ENCODE measurements at places on chromosomes 1 and 21.

- no peak for DNase-seq
Observed at GRCh38 chr1:50661626-50662025, 238.4 kb upstream of the DMRTA2 start.

- no peak for DNase-seq
Observed at GRCh38 chr1:110174961-110175360, 24.7 kb downstream of the SLC6A17 start.

DNA sequence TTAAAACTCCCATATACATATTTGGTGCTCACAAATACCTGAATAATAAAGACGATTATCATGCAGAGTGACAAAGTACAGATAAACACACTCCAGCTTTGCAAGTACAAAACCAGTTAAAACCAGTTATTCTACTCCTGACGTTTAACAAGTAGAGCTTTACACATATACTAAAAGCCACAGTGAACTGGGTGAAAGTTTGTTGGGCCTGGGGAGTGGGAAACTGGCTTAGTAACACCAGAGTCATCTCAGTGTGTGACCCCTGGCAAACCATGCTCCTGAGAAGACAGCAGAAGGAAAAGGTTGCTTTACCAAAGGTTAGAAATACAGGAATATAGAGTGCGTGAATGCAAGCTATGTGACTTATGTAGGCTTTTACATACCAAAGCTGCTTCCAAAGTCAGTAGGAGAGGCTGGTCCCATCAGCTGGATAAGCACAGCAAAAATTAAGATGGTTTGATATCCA is 148.1 kb downstream of the NRIP1 start:
- no peak for DNase-seq

- DNase-seq: no peak
Observed at GRCh38 chr1:220514256-220514655, 13.7 kb upstream of the MARK1 start.

DNA sequence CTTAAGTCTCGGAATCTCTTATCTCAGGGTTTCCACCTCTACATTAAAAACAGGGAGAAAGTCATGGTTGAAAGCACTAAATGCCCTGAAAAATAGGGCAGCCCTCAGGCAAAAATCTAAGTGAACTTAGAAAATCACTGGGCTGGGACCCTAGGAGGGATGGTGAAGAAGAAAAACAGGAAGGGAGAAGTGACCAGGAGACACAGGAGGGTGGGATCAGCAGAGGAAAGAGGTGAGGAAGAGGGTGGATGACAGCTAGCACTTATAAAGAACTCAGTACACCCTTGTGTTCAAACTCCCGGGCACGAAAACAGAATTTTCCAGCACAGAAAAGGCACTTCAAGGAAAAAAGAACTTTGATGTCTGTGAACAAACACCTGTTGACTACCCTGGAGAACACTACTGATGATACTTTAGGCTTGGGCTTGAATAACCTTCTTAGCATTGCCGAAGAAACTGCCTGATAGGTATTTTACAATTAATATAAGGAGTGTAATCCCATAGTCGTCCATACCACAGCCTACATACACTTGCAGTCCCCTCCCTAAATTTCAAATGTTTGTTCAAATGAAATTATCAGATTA is 2.0 kb downstream of the CHML start:
- no peak for DNase-seq

DNA sequence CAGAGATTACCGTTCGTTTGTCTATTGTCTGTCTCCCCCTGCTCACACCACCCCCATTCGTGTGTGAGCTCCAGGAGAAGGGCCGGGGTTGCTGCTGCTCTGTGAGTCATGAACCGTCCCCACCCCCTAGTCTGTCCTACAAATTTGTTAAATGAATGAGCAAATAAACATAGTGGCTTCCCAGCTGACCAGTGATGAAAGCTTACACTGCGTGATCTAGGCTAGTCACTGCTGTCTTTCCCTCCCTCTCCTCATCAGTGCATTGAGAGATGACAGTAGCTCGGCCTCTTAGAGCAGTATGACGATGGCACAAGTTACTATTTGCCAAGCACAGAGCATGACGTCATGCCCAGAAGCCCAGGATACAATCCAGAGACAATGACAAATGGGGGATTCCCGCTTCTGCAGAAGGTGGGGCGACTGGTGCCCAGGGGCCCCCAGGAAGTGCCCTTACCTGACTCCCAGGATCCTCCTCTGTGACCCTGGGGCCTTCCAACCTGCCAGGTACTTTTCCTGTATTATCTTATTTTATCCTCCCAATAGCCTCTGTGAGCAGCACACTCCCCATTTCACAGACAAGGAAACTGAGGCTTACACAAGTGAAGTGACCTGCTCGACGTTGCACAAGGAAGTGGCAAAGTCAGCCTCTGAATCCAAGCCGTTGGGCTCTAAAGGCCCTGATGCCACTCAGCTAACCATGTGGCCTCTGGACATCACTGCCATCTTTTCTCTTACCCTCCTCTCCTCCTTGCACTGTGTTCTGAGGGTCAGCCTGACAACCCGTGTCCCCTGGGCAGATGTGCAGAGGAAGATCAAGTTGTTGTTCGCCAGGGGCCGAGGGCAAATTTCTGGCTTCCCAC is 8.6 kb upstream of the EPHA2 start:
- DNase-seq: no peak

DNA sequence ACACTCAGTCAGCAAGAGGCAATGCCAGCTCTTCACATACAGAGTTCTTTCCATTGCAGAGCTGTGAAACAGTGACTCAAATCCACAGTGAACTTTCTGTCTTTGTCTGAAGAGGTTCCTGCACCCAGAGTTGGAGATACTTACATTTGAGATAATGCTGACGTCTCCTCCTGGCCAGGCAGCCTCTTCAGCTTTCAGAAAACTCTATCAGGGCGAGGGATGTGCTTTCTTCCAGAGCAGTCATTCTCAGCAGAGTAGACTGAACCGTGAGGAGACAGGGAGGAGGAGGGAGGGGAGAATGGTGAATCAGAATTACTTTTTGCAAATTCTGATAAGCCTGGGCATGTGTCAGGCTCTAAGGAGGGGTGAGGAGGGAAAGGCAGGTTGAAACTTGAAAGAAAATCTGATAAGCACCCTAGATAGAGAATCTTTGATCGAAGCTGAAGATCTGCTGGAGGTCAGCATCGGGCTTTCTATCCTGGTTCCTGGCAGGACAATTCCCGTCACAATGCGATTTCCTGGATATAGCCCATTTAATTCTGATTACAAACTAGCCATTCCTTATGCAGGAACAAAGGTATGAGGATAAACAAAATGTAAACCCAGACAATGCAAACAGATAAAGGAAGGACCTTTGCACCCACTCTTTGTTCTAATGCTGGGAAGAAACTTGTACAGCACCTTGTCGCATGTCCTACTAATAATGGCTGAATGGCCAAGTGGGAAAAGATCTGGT is 18.9 kb upstream of the NID1 start:
- no peak for DNase-seq

GRCh38 chr1:59915516-59915915 is 11.1 kb downstream of the CYP2J2 start:
- DNase-seq: no peak

DNA sequence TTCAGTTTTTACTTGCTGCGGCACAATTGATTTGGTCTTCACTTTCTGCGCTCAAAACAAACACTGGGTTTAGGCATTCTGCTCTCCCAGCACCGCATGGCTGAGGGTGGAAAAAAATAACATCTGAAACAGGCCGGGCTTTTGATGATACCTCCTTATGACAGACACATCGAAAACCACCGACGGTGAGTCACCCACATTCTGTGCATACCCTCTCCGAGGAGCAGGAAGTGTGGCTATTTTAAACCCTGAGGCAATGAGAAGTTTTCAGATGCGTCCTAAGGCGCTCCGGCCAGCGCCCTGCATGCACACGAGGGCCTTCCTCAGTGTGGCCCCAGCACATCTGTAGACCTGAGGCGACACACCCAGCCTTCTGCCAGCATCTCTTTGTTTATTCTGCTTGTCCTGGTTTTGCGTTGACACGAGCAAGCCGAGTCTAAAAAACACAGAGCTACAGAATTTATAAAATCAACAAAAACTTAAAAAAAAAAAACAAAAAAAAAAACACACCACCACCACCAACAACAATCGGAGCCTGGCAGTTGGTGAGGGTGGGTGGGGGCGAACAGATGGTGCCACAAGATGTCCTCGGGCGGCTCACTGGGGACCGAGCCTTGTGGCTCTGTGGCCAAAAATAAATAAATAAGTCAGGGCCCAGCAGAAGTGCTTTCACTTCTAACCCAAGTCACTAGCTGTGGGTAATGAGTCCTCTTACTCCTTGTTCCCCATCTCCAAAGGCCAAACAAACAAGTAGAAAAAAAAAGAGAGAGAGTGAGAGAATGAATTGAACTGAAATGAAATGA is 162.6 kb upstream of the IRF2BP2 start:
- peak; percentile 95 for DNase-seq

GRCh38 chr1:187788718-187789117 is 960.0 kb downstream of the PLA2G4A start:
- DNase-seq: no peak

- no peak for DNase-seq
Observed at GRCh38 chr1:30508611-30509010, 214.8 kb downstream of the MATN1 start.

GRCh38 chr1:90993245-90993644 is 28.6 kb downstream of the ZNF644 start:
- no peak for DNase-seq

- no peak for DNase-seq
Observed at GRCh38 chr1:178871551-178872320, 859 bp upstream of the ANGPTL1 start.

GRCh38 chr1:67463298-67463955 is 33.2 kb upstream of the SERBP1 start:
- DNase-seq: no peak

GRCh38 chr1:233673261-233673946 is 59.5 kb downstream of the KCNK1 start:
- DNase-seq: no peak

- no peak for DNase-seq
Observed at GRCh38 chr1:77794550-77794949, 15.1 kb downstream of the MIGA1 start.

DNA sequence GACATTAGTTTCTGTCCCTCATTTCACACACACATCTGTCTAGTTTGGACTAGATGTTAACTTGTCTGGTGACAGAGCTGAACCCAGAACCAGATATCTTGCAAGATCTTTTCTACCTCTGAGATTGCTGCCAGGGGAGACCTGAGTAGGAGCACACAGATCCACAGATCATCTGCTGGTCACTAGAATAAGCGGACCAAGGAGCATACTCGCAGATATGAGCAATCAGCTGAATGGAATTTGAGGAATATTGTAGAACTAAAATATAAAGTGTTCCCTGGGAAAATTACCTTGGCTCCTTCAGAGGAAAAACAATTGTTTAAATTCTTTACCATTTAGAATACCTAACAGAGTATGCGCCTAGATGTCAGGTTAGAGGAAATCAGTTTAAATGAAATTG is 90.7 kb downstream of the TNFSF18 start:
- no peak for DNase-seq

GRCh38 chr1:244082969-244083368 is 31.9 kb downstream of the ZBTB18 start:
- no peak for DNase-seq

DNA sequence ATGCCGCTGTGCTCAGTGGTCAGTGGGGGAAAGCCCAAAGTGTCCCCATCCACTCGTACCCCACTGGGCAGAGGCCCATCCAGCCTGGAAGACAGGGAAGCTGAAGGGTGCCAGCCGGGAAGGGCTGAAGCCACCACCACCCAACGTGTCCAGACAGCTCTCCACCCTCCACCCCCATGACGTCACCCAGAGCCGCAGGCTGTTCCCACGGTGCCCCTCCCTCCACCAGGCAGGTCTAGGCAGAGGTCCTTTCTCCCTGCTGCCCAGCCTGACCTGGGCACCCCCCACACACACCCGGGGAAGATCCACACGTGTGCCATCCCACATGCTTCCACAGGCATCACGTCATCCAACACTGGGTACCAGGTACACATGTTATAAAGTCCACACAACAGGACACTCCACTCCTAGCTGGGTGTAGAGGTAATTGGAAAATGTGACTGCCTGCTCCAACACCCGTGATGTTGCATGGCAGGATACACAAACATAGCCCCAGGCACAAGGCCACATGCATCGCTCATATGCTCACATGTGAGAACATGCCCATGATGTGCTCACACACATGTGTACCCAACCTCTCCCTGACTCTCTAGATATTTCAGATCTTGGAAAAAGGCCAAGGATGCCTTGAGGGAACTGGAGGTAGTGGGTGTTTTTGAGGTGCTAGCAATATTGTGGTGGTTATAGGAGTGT is 5.1 kb upstream of the ARHGAP30 start:
- DNase-seq: no peak

DNA sequence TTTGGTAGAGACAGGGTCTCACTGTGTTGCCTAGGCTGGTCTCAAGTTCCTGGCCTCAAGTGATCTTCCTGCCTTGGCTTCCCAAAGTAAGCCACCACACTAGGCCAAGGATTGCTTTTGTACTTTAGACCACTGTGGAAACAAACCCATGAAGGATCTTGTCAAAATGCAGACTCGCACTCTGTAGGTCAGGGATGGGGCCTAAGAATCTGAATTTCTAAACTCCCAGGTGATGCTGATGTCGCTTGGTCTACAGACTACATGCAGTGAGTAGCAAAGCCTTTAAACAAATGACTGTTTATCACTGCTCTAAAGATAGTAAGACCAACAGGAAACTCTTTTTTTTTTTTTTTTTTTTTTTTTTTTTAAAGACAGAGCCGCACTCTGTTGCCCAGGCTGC is 54.1 kb upstream of the MUTYH start:
- DNase-seq: peak; percentile 2

DNA sequence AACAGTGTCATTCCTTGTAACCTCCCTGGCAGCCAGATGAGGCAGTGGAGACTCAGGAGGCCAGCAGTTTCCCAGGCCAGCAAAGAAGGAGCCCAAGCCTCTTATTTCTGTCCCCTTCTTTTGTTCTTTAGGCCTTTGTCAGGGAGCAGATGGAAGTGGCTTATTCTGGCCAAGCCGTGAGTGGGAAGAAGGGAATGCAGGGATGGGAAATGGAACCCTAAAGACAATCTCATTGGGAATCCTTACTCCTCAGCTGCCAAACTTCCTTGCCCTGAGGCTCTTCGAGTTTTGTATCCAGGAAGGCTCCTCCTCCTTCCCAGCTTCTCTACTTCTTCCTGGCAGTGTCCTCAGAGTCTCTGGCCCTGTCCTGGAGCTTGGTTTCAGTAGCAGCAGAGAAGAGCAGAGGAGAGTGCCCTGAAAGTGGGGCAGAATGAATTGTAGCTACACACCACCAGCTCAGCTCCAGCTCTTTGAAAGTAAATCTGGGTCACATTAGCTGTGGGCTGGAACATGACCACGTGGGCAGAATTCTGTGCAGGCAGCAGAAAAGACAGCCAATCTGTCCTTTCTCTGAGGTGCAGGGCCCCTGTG is 63.9 kb downstream of the NDUFS5 start:
- no peak for DNase-seq

All from CD4-positive, alpha-beta T cell treated with Interleukin-4 for 4 hours (primary cell).